ENCODE measurements at places on chromosomes 4 and X.

DNA sequence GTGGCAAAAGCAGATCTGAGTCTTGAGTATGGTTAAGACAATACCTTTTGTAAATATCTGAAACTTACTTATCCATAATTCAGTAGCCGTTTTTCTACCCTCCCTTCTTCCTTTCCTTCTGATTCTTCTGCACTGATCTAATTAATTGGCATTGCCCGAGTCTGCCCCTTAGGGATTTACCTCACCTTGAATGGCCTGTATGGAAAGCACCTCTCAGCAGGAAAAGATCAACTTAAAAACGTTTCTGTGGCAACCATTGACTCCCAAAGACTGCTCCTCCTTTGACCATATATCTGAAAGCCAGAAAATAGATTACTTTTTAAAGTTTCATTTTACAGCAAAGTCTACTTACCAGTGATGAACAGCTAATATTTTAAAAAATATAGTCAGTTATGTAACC lies 496.5 kb upstream of the LCORL start:
- DNase-seq: no peak

GRCh38 chrX:94908171-94908570 lies 1234.2 kb downstream of the FAM133A start:
- DNase-seq: no peak

GRCh38 chr4:150569998-150570535 lies 11.9 kb upstream of the MAB21L2 start:
- DNase-seq: no peak

DNA sequence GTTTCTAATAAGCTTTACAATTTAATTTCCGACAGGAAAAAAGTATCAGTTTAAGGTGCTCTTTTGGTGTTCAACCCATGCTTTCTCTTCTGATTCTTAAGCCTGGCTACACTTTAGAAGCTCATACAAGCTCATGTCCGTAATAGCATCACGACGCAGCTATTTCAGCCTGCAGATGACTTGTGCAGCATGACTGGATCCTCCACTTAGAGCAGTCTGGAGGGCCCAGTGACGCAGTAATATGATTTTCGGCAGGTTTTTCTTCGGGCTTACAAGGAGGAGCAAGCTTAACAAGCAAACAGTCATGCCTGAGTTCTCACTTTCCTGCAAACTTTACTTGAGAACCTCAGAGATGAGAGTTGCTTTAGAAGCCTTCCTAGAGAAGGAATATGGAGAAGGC lies 85.3 kb upstream of the MAML3 start:
- no peak for DNase-seq

Data from activated CD4-positive, alpha-beta memory T cell treated with anti-CD3 and anti-CD28 coated beads, Interleukin-2, amount 10 ng/mL, durations not matched to agents 7 days and 5 days (primary cell).